Dermis microvascular lymphatic vessel endothelial cell (primary cell): ENCODE measurements at places on chromosomes 6 and 20. TPM values are rescaled to one million over a fixed set of nuclear protein-coding genes. Genes with fewer than 3 reads are reported as not detected.

GRCh38 chr6:73081955-73082354, 143.3 kb downstream of the KHDC1L start:
- no peak for DNase-seq

- DNase-seq = no peak
These were observed 1.7 kb downstream of the TAAR6 start for GRCh38 chr6:132571774-132572173.

GRCh38 chr6:20879121-20879520, 344.9 kb downstream of the CDKAL1 start:
- DNase-seq = no peak

DNA sequence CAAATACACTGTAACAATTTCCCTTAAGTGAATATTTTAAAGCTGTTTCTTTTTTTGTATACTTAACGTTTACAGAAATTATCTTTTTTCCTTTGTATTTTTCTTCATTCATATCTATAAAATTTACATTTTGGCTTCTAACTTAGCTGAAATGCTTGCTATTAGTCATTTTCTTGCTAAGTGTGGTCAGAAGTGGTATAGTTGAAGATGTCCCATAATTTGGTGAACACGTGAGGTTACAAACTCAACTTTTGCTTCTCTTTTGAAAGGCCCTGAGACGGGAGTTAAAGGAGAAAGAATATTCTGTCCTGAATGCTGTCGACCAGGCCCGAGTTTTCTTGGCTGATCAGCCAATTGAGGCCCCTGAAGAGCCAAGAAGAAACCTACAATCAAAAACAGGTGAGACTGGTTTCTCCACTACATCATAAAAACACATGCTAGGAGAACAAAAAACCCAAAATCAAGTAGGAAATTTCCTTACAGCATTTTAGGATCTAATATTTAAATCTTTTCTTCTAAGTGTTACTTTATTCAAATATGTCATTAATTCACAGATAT, 445.0 kb downstream of the UTRN start:
- DNase-seq = no peak

GRCh38 chr6:36692861-36693702, 4.5 kb upstream of the RAB44 start:
- DNase-seq = no peak

DNA sequence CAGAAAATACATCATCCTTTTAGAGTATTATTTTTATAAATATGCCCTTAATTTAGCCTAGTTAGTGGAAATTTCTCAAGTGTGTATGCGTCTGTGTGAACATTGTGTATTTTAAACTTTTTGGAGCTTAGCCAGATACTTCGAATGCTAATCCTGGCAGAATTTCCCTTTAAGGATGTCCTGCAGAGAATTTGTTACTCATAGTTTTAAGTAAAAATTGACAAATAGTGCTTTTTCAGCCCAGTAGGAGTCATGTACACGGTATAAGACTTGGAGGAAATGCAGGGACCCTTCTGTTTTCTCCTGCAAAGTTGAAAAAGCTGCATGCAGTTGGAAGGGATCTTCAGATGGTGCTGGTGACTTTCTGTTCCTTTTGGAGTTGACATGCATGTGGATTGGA, at the start of gene FHL5:
TSS of gene FHL5 (plus strand) at position 243 of the 400 bp plus-strand sequence. CDS start 40,486 bp downstream, outside the sequence.
- DNase-seq = no peak

- DNase-seq = no peak
These were observed 37.3 kb upstream of the MAP7 start for GRCh38 chr6:136587527-136587926.

DNA sequence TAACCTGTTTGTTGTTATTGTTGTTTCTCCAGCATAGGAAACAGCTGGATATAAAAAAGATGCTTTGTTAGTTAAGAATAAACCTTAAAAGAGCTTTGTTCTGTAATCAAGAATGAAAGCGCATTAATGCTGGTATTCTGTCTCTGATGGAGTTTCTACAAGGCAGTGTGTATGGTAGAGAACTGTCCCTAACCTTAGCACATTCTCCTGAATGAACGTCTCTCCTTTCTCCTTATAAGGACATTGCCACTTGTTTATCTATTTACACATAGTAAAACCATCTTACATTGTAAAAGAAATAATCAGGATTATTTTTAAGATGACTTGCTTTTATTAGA, 33.8 kb upstream of the LCA5 start:
- no peak for DNase-seq

DNA sequence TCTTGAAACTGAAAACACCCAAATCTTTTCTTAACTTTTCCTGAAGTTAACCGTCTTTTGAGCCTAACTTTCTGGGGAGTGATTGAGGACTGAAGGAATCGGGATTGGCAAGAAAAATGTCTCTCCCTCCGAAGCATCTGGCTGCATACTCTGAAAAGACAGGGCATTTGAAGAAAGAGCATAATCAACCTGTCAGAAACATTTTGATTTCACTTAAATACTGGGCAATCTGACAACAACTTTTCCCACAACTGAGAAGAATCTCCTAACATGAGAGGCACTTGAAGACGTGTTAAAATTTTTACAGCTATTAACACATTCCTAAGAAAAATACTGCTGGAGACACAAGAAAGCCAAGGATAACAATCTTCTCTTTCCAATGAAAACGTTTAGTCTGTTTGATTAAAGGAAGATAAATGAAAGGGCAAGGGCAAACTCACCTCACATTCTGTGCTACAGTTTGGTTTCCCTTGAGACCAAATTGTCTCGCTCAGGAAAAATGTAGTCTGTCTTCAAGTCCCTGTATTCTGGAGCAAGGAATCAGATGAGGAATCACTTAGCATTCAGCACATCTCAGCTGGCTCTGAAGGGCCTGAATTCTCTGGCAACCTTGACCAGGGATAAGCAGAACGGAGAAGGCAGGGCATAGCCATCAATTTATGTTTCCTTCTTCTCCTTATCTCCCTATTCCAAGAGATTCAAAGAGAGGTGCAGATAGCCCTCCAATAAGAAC, 76.1 kb downstream of the TBX18 start:
- DNase-seq = no peak

- no peak for DNase-seq
These were observed 182.6 kb downstream of the CDKAL1 start for GRCh38 chr6:20716865-20717264.

GRCh38 chr20:49888212-49889000, 26.9 kb downstream of the SPATA2 start:
- DNase-seq = peak; percentile 63

DNA sequence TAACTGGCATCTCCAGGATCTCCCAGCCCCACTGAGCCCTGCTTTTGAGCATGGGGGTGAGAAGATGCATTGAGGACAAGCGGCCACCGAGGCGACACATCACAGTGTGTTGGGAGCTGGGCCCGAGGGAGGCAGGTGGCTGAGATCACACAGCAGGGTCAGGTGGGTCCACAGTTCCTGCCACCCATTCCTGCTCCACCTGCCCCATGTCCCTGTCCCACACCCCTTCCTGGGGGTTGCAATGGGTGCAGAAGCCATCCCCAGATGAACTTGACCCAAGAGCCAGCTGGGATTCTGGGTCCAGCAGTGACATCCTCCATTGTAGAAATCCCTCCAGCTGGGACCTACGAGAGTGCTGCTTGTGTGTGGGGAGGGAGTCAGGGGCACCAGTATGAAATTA, 1.0 kb downstream of the TGM2 start:
- no peak for DNase-seq

DNA sequence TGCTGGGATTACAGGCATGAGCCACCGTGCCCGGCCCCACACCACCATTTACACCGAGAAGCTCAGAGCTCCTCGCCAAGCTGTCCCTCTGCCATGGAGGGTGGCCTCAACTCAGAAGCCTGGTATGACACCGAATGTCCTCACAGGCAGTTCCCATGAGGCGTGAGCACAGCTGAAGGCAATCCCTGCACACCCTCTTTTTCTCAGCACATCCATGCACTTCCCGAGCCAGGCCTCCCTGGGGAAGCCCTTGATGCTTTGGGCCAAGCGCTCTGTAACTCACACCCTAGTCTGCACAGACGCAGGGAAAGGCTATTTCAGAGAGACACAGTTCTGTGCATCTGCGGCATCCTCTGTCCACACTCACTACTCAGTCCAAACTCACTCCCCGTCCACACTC, 18.4 kb downstream of the THBS2 start:
- DNase-seq = no peak

DNA sequence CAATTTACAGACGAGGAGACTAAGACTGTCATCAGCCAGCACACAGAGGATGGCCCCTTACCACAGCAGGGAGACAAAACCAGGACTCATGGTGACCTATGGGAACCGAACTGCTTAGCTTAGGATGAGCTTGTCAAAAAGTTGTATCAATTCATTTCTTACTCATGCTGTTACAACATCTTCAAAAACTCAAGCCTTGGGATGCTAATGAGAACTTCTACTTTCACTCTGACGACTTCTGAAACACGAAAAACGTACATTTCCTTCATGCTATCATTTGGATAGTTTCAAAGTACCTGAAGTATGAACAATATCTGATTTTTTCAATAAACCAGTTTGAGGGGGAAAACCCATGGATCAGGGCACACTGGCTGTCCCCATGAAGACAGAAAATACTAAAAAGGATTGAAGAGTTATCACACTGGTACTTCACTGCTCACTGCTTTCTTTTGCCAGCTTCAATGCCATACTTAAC, 31.9 kb downstream of the HIVEP2 start:
- DNase-seq = no peak

GRCh38 chr20:24723647-24724352, 225.3 kb upstream of the CST7 start:
- no peak for DNase-seq

GRCh38 chr6:56927538-56928453, 27.1 kb upstream of the BEND6 start:
- no peak for DNase-seq

DNA sequence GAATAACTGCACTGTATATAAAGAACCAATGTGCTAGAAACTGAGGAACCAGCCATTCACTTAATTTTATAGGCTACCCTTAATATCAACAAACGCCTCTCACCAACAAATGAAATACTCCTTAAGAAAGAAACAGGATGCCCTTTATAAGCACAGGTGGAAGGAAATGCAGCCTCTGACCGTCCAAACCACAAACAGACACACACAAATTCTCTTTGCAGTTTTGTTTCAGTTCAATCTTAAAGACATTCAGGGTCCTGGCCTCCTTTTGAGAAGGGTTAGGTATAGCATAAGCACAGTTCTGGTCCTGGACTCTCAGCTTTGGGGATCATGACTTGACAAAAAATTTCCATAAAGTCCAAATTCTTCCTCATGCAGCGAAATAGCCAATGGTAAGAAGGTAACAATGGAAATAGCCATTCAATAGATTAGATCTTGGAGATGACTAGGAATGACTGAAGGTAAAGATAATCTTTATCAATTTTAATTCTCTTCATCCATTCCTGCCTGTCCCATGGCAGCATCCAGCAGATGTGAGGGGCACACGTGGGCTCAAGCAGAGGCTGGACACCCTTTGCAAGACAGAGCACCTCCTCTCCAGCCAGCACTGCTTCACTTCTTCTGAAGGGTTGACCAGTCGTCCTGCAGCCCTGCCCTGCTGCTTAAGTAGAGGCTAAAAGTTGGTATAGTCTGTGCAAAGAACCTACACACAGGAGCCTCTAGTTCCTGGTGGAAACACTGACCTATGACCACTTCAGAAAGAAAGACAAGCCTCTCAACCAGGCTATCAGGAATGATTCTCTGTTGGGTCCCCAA, 123.9 kb downstream of the CD83 start:
- no peak for DNase-seq

DNA sequence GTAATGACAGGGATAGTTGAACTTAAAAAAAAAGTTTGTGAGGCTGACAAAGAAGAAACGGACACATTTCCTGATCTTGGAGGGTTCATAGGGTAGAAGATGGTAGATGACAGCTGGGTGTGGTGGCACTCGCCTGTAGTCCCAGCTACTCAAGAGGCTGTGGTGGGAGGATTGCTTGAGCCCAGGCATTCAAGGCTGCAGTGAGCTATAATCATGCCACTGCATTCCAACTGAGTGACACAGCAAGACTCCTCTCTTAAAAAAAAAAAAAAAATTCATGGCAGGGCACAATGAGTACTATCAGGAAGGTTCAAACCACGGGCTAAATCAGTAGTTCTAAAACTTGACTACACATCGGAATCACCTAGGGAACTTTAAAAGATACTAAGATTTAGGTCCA, 2.0 kb upstream of the MICA start:
- DNase-seq = peak; percentile 65

DNA sequence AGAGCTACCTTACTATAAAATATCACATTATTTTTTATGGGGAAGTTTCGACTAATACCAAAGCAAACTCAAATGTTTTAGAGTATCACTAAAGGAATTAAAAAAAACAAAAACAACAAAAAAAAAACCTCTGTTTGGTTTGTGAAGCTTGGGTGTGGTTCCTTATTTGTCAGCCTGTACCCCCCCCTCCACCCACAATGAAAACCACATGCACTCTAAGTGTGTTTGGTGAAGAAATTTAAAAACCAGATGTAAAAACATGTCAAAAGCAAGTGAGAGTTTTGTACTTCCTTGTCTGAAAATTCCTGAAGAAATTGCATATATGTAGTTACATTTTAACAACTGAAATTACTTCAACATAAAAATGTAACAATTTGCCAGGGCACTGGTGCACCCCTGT, 3.1 kb downstream of the STK38 start:
- no peak for DNase-seq

GRCh38 chr20:31440012-31440659, at the start of gene DEFB123:
Gene DEFB123, plus strand, starts transcription at chr20:31440632. Its CDS starts 67 bp downstream, at chr20:31440699.
- DNase-seq = no peak

- DNase-seq = no peak
These were observed at the start of gene EDN3 for GRCh38 chr20:59300333-59301081. Gene EDN3, plus strand, starts transcription at chr20:59300611. Its CDS starts 202 bp downstream, at chr20:59300813.

GRCh38 chr20:47031004-47031403, 136.4 kb downstream of the EYA2 start:
- DNase-seq = no peak

DNA sequence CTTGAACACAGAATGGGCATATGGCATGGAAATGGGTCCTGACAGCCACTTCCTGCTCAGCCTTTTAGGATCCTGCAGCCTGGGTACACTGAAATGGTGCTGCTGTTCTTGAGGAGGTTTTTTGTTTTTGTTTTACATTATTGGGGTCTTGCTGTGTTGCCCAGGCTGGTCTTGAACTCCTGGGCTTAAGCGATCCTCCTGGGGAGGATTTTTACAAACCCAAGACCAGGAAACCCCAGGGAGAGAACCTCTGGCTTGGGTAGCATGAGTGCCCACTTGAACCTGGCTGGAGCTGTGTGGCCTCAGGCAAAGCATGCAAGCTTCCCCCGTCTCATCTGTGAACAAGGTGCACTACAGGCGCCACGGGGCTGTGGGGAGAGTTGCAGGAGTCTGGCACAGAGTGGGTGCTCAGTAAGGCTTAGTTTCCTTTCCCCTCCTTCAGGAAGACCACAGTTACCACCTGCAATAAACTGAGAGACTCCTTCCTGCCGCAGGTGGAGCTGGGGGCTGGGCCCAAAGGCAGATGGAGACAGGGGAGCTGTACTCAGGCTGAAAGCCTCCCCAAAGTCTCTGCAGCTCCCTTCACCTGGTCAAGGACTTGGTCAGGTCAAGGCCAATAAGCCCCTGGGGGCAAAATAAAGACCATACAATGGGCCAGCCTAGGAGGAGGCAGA, 1.8 kb downstream of the SLA2 start:
- DNase-seq = no peak

- DNase-seq = no peak
These were observed 6.1 kb upstream of the ZMYND8 start for GRCh38 chr20:47362361-47363219.

The ZBTB9 gene
- 3.9 and 6.7 TPM in 2 replicates for total RNA-seq

The RBPJL gene
- total RNA-seq = not detected in 2 replicates

The ADGB gene
- total RNA-seq = not detected in 2 replicates

The LIN28B gene
- under 0.01 TPM in 1 of 2 replicates, not detected in the other for total RNA-seq

The OXT gene
- total RNA-seq = not detected in 2 replicates

The ZNF334 gene
- 0.13 and 0.76 TPM in 2 replicates for total RNA-seq

The FAXC gene
- total RNA-seq = 0.39 and 0.76 TPM in 2 replicates

The FOXS1 gene
- 0.39 and 0.76 TPM in 2 replicates for total RNA-seq

The PRPH2 gene
- 0.13 and 0.38 TPM in 2 replicates for total RNA-seq

The ARFGEF3 gene
- total RNA-seq = 1.8 and 2.5 TPM in 2 replicates

The FAM217A gene
- total RNA-seq = not detected in 2 replicates
